ENCODE measurements at places on chromosomes 1 and 21.

- no peak overlapping the region for H3K27ac ChIP-seq
- no peak for DNase-seq
- H3K4me3 ChIP-seq: no peak overlapping the region
- no peaks in the 10 kb centered on the region for H3K36me3 ChIP-seq
- H3K4me1 ChIP-seq: no peaks in the 10 kb centered on the region
- no peaks in the 10 kb centered on the region for H3K27me3 ChIP-seq
These were observed 5.3 kb upstream of the MAP3K7CL start for GRCh38 chr21:29125191-29125590.

- H3K27ac ChIP-seq: no peak overlapping the region
- H3K27me3 ChIP-seq: no peaks in the 10 kb centered on the region
These were observed 151.8 kb downstream of the EIF4G3 start for GRCh38 chr1:21024918-21025317.

DNA sequence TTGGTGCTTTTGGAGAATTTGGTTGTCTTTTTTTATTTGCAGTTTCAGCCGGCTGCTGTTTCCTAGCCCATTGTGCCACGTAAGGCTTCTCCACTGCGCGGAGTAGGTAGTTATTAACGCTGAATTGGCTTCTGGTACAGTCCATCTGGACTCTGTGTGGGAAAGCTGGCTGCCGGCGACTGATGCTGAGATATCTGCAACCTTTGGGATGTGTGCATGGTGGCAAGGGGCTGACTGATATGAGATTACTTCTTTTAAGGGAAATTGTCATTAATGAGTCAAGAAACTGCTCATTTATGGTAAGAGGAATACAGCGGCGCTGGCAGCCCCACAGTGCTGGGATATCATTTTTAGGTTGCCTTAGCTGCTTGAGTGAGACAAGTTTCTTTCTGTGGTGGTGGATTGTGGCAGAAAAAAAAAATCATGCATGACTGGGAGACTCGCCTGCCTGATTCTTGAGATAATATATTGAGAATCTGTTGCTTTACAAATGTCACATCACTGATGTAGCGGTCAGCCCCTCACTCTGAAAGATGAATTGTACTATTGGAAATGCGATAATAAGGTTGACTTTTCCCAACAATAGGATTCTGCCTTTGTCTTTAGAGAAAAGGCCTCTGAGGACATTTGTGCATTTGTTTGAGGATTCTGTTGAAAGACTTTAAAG is 2.5 kb upstream of the ELAVL4 start:
- H3K27ac ChIP-seq: no peak overlapping the region
- no peaks in the 10 kb centered on the region for H3K36me3 ChIP-seq
- DNase-seq: no peak
- no peaks in the 10 kb centered on the region for H3K27me3 ChIP-seq

GRCh38 chr1:11579506-11579905 is 74.7 kb downstream of the FBXO2 start:
- no peaks in the 10 kb centered on the region for H3K27me3 ChIP-seq
- H3K4me3 ChIP-seq: no peak overlapping the region
- no peaks in the 10 kb centered on the region for H3K36me3 ChIP-seq
- H3K27ac ChIP-seq: no peak overlapping the region
- no peak for DNase-seq

DNA sequence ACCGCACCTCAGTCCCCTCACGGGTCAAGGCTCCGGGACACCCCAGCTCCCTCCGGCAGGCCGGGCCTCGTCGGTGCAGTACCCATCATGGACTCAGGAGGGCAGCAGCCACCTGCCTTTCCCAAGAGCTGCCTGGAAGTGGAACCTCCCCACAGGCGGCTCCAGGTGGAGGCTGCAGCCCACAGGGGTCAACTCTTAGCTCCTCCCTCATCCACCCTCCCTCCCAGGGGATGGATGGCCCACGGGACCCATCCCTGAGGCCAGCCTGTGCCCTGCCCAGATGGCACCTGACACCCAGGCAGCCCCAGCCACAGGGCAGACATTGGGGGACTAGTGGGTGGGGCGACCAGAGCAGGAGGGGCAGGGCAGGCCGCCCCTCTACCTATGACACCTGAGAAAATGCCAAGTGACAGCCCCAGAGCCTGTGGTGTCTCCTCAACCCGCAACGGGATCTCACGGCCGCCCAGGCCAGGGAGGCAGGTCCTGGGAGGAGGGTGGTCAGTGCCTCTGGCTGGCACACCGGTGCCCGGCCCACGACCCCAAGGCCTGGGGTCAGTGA is 1.2 kb upstream of the ARHGEF16 start:
- H3K27me3 ChIP-seq: peaks cover 10% of the 10 kb centered on the region
- no peak overlapping the region for H3K27ac ChIP-seq
- H3K36me3 ChIP-seq: no peaks in the 10 kb centered on the region
- DNase-seq: peak; percentile 72

All from common myeloid progenitor, CD34-positive (primary cell).